ENCODE measurements at places on chromosomes 13 and 19. TPM values are rescaled to one million over a fixed set of nuclear protein-coding genes. Genes with fewer than 3 reads are reported as not detected.

DNAAF3 gene
- not detected for total RNA-seq

CCNE1 gene
- 38.4 TPM for total RNA-seq

ZNF677 gene
- 9.5 TPM for total RNA-seq

STOML3 gene
- not detected for total RNA-seq

TMEM150B gene
- not detected for total RNA-seq

- no peak for DNase-seq
- H3K4me1 ChIP-seq = no peaks in the 10 kb centered on the region
- no peak overlapping the region for H3K27ac ChIP-seq
- no peaks in the 10 kb centered on the region for H3K36me3 ChIP-seq
Measured at GRCh38 chr13:31943591-31943990, 88.0 kb upstream of the FRY start.

DNA sequence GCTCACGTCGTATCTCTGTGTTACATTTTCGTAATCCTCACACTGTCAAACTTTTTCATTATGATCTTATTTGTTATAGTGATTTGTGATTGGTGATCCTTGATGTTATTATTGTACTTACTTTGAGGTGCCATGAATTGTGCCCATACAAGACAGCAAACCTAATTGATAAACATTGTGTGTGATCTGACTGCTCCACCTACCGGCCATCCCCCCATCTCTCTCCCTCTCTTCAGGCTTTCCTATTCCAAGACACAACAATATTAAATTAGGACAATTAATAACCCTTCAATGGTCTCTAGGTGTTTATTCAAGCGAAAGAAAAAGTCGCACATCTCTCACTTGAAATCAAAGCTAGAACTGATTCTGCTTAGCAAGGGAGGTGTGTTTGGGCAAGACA, 349.3 kb downstream of the RBM26 start:
- no peaks in the 10 kb centered on the region for H3K27me3 ChIP-seq
- H3K27ac ChIP-seq = no peak overlapping the region
- no peaks in the 10 kb centered on the region for H3K36me3 ChIP-seq

DNA sequence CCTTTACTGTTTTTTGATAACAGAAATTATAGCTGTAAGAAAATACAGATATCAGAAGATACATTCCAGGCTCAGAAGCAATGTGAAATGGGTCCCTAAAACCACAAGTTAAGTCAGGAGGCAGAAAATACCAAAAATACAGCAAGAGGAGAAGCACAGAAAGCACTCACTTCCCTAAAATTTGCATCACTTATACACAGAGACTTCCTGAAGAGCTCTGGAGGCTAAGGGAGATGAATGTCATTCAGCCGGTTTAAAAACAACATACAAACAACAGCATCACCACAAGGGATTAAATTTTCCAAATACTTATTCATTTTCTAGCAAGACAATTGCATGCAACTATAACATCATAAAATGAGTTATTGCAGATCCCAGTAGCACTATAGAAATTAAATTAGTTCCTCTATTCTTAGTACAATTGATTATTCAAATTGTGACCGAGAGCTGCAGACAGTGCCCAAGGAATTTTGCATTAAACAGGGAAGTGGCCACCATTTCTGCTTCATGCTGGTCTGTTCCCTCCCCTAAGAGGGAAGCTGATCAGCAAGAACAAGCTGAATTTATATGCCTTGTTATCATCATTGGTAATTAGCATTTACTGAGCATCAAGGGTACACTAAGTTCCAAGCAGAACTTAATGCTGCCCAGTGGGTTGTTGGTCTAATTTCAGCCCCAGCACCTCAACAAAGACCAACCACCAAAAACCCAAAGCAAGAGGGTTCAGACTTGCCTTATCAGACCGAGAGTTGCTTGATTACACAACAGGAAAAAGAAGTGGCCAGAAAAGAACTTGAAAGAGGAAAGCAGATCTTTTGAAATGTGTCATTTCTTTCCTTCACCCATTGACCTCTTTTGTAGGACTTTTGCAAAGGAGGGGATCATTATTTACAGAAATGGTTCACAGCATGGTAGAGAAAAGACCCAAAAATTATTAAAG, 140.7 kb downstream of the KCTD12 start:
- H3K27ac ChIP-seq = no peak overlapping the region
- DNase-seq = no peak
- H3K4me1 ChIP-seq = peaks cover 3% of the 10 kb centered on the region

GRCh38 chr19:14689598-14690503, at the start of gene ZNF333:
ZNF333 (plus strand) TSS chr19:14690048; CDS start chr19:14693492, 3,444 bp downstream.
- peak; percentile 97 for DNase-seq
- H3K4me1 ChIP-seq = peaks cover 13% of the 10 kb centered on the region

- peak overlapping the region; percentile 34 for H3K27ac ChIP-seq
- H3K27me3 ChIP-seq = no peaks in the 10 kb centered on the region
- H3K4me1 ChIP-seq = peaks cover 13% of the 10 kb centered on the region
- H3K4me3 ChIP-seq = peak overlapping the region; percentile 71
- H3K36me3 ChIP-seq = peaks cover 9% of the 10 kb centered on the region
- DNase-seq = no peak
Measured at GRCh38 chr13:97369261-97369893, 64.6 kb upstream of the RAP2A start.

DNA sequence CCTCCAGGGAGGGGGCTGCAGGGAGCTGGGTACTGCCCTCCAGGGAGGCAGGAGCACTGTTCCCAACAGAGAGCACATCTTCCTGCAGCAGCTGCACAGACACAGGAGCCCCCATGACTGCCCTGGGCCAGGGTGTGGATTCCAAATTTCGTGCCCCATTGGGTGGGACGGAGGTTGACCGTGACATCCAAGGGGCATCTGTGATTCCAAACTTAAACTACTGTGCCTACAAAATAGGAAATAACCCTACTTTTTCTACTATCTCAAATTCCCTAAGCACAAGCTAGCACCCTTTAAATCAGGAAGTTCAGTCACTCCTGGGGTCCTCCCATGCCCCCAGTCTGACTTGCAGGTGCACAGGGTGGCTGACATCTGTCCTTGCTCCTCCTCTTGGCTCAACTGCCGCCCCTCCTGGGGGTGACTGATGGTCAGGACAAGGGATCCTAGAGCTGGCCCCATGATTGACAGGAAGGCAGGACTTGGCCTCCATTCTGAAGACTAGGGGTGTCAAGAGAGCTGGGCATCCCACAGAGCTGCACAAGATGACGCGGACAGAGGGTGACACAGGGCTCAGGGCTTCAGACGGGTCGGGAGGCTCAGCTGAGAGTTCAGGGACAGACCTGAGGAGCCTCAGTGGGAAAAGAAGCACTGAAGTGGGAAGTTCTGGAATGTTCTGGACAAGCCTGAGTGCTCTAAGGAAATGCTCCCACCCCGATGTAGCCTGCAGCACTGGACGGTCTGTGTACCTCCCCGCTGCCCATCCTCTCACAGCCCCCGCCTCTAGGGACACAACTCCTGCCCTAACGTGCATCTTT, 7.8 kb upstream of the CEACAM5 start:
- DNase-seq = no peak
- H3K27me3 ChIP-seq = peaks cover 33% of the 10 kb centered on the region
- H3K4me1 ChIP-seq = no peaks in the 10 kb centered on the region
- H3K27ac ChIP-seq = no peak overlapping the region

GRCh38 chr13:78430166-78430791, 173.1 kb downstream of the POU4F1 start:
- H3K4me1 ChIP-seq = no peaks in the 10 kb centered on the region
- H3K36me3 ChIP-seq = no peaks in the 10 kb centered on the region
- no peak for DNase-seq
- H3K4me3 ChIP-seq = no peak overlapping the region
- no peak overlapping the region for H3K27ac ChIP-seq

DNA sequence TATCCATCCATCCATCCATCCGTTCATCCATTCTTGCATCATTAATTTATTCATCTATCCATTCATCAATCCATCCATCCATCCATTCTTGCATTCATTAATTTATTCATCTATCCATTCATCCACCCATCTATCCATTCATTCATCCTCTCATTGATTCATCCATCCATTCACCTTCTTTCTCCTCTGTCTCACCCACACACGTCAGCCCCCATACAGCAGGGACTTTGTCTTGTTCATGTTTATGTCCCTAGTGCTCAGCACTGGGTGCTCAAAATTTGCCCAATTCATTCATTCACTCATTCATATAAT, 683 bp upstream of the AP1M2 start:
- H3K27ac ChIP-seq = no peak overlapping the region
- H3K36me3 ChIP-seq = no peaks in the 10 kb centered on the region
- no peaks in the 10 kb centered on the region for H3K4me1 ChIP-seq
- no peak overlapping the region for H3K4me3 ChIP-seq
- no peak for DNase-seq
- H3K27me3 ChIP-seq = peaks cover 12% of the 10 kb centered on the region
